ENCODE measurements at places on chromosomes 1 and 21. TPM values are rescaled to one million over a fixed set of nuclear protein-coding genes. Genes with fewer than 3 reads are reported as not detected.

DNA sequence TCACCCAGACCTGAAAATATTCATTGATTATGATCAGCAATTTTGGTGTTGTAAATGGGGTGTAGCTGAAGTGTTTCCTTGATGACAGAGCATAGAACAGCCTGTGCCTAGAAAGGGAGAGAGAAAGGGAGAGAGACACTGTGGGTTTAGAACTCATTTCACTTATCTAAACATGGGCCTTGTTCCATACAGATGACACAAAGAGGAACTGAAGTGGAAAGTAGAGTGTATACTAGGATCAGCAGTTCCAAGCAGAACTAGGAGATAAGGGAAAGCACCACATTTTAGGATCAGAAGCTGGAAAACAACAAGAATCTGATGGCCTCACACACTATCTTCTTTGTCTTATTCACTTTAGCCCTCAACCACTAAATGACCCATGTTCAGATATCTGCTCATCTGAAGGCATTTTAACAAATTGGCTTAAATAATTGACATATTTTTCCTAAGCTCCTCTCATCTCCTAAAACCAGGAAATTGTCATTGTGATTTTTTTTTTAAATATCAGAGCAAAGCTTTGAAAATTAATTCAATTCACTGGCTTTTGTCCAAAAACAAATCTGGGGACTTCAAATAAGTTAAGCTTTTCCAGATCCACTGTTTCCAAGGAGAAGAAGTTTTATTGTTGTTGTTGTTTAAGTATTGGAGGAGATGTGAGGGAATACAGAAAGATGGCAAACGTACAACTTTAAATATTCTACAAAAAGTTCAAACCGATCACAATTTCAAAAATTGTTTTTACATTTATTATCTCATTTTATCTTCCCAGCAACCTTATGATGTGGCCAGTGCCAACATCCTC is 103.8 kb downstream of the LYPLAL1 start:
- no peak for DNase-seq

Gene TFF1
- total RNA-seq: not detected

DNA sequence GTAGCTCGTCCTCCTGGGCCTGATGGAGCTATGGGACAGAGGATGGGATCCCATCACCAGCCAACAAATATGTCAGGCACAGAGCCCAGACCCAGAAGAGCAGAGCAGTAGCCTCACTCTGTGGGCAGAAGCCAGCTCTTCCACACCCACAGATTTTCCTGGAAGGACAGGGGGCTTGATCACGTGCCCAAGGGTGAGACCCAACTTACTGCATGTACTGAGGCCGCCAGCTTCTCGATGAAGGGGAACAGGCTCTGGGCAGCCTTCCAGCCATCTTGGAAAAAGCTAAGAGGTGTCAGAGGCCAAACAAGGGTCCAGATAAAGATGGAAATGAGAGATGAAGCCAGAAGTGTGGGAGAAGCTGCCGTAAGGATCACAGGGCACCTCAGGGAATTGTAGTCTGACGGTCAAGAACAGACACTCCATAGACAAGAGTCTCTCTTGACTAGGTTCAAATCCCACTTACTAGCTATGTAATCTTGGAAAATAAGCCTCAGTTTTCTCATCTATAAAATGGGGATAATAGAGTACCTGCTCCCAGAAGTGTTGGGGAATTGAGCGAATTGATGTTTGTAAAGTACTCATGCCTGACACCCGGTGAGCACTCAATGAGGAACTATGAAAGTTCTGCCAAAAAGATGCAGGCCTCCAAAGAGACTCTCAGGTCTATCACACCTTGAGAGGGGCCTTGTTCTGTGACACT is 17.0 kb upstream of the TCEA3 start:
- no peak for DNase-seq

Gene ZNF648
- total RNA-seq: not detected

DNA sequence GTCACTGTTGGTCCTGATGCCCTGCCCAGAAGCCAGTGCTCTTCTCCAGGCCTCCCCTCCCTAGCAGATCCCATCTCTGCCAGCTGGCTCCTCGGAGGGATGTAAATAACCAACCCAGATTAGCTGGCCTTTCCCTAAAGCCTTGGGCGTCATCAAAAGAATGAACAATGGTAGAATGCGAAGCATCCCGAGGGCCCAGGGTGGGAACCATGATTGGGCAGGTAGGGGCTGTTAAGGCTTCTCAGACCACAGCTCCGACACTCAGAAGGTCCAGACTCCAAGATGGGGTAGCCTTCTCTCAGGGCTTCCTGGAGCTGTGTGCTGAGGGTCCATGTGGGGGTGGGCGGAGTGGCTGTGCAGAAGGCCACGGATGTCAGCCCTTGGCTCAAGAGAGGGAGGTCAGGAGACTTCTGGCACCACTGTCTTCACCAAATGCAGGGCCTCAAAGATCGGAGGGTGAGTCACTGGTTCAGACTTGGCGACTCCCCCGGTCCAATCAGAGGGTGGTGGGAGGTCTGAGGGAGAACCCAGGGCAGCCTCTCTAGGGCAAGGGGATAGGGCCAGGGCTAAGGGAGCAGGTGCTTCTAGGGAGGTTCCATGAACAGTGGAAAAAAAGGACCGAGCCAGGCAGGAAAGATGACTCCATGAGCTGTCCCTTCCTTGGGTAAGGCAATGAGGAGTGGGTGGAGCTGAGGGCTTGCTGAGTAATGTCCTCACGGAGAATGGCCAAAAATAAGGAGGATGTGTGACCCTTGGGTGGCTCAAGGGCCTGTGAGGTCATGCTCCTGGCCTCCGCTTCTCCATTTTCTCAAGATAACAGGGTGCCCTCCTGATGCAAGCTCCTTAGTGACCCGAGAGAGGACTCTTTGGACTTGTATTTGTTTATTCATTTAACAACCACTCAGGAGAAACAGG is 58.4 kb upstream of the EPS8L3 start:
- peak; percentile 77 for DNase-seq

- DNase-seq: no peak
Measured at GRCh38 chr1:43924516-43924915, 9.1 kb upstream of the ARTN start.

Gene EIF4G3
- 39.3 TPM for total RNA-seq

Gene DIO1
- not detected for total RNA-seq

DNA sequence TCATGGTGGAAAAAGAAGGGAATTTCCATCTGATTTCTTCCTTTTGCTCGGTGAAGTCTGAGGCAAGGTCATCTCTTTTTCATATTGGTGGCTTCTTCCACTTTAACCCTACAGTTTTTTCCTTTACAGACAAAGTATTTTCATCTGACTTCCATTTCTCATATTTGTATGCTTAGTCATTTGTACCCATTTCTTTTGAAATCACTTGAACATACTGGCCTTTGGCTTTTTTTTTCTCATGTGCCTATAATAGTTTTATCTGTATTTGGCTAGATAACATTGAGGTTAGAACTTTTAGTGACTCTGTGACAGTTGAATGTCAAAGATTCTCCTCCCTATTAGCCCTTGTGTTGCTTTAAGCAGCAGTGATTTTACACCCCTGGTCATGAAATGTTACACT is 27.7 kb downstream of the IL12RB2 start:
- DNase-seq: no peak

- DNase-seq: no peak
Measured at GRCh38 chr1:245301921-245302320, 147.1 kb downstream of the KIF26B start.

GRCh38 chr1:27556781-27557595 is 47.0 kb downstream of the AHDC1 start:
- no peak for DNase-seq

DNA sequence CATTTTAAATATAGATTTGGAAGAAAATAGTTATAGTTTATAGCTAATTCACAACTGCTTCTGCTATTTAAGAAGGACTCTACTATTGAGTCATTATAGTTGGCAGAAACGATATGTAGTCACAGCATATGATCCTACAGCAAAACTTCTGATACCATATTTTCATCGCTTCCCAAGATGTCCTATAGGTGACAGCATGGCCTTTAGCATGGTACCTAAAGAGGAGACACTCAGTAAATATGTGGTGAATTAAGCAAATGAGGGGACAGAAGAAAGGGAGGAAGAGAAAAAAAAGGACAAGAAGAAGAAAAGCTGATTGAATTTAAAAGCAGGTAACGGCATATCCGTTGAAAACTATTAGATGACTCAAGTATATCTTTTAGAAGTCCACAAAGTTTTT is 77.2 kb downstream of the PTGER3 start:
- DNase-seq: no peak

DNA sequence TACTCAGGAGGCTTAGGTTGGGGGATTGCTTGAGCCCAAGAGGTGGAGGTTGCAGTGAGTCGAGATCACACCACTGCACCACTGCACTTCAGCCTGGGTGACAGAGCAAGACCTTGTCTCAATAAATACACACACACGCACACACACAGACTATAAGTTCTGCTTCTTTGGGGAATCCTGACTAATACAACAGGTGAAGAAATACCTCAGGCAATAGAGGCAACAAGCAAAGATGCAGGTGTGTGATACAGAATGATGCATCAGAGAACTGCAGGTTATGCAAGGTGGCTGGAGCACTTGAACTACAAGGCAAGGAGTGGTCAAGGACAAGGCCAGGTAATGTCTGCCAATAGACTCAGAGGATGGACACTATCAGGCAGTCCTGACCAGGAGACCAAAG is 117.6 kb upstream of the ZNF678 start:
- DNase-seq: no peak

- no peak for DNase-seq
Measured at GRCh38 chr1:99850459-99851291, 514 bp downstream of the AGL start.

DNA sequence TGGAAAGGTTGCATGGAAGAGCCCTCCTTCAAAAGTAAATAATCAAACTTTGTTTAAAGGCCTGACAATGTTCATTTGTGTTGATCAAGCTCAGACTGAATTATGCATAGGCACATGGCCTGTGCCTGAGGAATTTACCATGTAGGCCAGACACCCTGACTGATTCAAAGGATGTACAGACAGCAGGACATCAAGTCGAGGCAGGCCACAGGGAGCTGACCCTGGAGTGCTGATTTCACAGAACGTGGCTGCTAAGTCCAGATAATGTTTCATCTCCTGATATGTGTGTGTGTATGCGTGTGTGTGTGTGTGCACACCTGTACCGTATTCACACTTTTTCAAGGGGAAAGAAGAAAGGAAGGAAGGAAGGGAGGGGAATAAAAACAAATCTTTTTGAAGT is 34.1 kb downstream of the NAV1 start:
- DNase-seq: no peak

DNA sequence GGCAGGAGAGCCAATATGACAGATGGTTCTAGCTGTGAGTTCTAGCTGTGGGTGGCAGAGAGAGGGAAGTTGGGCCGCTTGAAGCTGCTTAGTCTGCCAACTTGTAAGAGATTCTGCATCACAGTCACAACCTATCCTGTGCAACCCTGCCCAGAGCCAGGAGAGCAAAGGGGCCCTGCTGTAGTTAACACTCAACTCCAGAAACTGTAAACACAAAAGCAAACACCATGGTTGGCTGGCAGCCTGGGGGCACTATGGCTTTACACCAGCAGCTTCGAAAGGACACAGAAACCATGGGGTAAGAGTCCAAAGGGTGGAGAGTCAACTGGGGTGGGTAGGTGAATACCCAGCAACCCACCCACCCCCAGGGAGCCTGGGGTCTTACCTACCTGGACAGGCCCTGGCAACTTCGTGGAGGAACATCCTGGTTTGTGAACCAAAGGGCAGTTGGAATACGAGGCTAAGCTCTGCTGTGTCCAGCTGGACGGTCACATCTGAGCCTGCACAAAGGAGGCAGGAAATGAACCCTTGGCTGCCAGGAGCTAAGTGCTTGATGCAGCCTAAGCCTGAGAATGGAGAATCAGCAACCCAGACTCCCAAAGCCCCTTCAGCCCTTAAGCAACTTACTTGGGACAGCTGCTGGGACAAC is 6.4 kb downstream of the INPP5B start:
- DNase-seq: no peak

Gene IL24
- total RNA-seq: 1.5 TPM

GRCh38 chr1:204192046-204192445 is 4.2 kb downstream of the KISS1 start:
- no peak for DNase-seq

DNA sequence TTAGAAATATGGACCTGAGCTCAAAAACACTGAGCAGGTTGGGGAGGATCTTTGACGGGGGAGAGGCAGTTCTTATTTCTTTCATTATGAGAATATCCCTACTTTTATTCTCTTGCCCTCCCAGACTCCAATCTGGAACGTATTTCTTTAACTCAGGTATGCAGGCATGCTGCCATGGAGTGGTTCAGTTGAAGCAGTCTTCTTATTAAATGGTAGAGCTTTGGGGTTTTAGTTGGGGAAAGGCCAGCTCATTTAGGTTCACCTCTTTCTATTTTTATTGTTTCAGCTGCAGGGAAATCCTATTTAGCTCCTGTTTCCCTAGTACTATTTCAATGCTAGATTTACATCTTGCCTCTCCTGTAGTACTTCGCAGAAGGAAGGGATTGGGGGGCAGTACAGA is 198.9 kb downstream of the TTLL7 start:
- DNase-seq: no peak

Gene MFAP2
- 51.1 TPM for total RNA-seq

DNA sequence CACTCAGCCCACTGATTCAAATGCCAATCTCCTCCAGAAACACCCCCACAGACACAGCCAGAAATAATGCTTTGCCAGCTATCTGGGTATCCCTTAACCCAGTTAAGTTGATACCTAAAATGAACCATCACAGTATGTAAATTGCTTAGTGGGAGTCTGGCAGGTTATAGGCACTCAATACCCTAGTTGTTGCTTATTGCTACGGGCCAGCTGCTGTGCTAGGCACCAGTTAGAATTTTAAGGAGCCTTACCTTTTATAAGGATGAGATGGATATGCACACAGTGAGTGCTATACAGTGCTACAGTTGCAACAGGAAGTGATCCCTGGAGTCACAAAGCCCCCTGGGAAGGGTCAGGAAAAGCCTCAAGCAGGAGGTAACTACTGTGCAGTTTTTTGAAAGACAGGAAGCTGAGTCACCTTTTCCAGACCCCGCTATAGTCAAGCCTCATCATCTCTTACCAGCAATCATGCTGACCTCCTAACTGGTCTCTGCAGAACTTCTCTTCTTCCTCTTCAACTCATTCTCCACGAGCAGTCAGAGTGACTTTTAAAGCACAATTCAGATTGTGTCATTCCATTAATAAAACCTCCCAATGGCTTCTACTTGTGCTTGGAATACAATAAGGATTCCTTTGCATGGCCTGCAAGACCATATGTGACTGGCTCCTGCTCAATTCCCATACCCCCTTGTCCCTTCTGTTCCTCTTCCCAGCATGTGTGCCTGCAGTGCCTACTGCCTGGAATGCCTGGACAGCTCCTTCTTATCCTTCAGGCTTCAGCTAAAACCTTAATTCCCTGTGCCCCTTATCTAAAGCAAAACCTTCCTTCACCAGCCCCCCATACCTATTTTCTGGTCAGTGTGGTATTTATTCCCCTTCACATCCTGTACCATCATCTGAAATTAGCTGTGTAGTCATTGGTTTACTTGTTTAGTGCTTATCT is 10.4 kb upstream of the TLR5 start:
- DNase-seq: no peak

Gene CRP
- total RNA-seq: not detected

Gene FCRL6
- not detected for total RNA-seq

DNA sequence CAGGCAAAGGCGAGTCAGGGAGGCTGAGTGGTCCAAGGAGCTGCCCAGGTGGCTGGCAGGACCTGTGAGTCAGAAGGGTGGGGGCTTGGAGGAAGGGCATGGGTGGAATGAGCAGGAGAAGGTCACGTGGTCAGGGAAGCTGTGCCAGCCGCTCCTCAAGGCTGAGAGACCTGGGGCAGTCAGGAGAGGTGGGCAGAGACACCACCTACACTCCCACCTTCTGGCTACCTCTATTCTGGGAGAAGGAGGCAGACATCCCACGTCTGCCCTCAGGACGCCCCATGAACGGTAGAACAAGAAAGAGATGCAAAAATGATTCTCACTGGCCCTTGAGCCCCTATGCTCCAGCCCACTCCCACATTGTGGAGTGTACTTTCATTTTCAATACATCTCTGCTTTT is 151.8 kb upstream of the RAB4A start:
- DNase-seq: no peak
